ENCODE measurements at places on chromosomes 6 and 20.
A peak's percentile ranks its signal among the peaks of the same experiment; 100 is the strongest.

- DNase-seq: no peak
These were observed 15.0 kb upstream of the TFAP2A start for GRCh38 chr6:10429638-10430427.

- no peak for DNase-seq
These were observed 57.9 kb downstream of the SYNJ2 start for GRCh38 chr6:158039571-158040050.

DNA sequence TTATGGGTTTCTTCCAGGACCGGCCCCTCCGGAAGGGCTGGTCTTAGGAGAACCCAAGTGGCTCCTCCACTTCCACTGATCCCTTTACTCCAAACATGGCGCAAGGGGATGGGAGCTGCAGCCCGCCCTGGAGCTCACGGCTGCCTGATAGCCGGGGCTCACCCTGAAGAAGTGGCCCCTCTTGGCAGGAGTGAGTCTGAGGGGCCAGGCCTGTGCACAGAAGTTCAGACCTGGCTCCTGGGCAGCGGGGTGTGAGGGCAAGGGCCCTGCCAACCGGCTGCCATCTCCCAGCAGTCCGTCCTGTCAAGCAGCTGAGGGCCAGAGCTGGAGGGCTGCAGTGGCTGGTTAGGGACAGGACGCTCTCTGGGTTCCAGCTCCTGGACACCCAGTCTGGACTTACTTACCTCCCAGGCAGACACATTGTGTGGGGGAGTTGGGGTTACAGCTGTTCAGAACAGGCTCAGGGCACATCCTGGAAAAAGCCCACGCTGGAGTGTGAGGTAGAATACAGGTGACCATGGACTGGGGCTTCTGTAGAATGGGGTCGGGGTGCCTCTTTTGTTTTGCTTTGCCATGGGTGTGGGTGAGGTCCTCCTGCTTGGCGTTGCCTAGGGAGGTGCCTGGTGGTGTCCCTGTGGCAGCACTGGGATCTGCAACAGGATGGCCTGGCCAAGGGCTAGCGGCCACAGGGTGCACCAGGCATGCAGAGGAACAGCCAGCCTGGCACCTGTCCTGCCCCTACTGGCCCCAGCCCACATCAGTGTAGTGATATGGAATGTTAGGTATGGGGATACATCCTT lies 88.4 kb downstream of the ASXL1 start:
- DNase-seq: no peak

DNA sequence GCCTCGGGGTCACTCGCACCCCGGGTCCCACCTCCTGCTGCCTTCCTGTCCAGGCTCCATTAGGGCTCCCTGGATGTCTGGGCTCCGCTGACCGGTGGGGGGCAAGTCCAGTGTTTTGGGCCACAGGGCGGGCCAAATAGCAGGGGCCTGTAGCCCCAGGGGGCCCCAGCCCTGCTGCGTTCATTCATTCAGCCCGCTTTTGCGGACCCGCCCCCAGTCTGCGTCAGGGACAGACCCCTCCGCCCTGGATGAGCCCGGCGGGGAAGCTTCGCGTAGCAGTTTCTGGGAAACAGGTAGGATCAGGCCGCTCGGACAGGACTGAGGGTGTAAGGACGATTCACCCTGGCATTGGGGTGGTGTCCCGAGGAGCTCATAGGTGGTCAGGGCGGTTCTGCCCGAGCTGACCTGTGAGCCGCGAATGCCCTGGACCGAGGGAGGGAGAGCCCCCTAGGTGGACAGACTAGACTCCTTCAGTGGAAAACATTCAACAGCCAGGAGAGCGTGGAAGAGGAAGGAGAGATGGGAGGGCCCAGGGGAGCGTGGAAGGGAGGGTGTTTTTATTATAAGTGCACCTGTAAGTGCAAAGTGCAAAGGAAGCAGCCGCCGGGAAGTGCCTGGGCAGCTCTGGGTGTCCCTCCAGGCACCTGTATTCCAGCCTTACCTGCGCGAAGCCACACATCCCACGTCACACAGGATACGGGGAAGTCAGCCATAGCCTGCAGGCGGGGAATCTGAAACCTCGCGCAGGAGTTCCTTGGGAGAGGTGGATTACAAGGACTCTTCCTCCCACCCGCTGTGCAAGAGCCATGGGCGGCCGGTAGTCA lies 662 bp downstream of the ENTPD6 start:
- DNase-seq: peak; percentile 14

GRCh38 chr6:129515004-129515403 lies 195.0 kb downstream of the ARHGAP18 start:
- no peak for DNase-seq

DNA sequence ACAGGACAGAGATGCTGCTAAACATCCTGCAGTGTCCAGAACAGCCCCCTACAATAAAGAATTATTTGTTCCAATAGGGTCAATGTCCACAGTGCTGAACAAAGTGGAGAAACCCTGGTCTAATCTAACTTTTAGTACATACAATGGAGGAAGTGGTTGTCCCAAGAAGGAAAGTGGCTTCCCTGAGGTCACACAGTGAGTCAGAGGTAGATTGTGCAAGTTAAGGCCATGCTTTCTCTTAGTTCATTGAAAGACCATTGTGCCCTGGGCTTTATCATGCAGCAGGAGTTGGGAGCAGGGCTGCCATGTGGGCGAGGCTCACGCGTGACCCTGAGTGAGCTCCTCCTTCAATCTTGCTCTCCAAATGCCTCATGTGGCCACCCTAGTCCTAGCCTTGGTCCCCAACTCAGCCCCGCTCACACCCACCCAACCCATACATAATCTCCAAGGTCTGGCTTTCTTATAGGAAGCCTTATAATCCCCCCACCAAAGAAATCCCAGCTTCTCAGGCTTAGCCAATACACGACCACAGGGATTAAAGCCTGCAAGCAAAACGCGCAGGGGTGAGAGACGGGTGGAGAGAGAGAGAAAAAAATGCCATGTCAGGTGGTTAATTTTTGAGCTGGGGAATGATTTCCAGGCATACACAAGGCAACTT lies 19.9 kb downstream of the SLC13A3 start:
- no peak for DNase-seq

GRCh38 chr6:88825856-88826255 lies 137.6 kb downstream of the RNGTT start:
- no peak for DNase-seq

- no peak for DNase-seq
These were observed 10.0 kb downstream of the TXNDC5 start for GRCh38 chr6:7900621-7901020.

DNA sequence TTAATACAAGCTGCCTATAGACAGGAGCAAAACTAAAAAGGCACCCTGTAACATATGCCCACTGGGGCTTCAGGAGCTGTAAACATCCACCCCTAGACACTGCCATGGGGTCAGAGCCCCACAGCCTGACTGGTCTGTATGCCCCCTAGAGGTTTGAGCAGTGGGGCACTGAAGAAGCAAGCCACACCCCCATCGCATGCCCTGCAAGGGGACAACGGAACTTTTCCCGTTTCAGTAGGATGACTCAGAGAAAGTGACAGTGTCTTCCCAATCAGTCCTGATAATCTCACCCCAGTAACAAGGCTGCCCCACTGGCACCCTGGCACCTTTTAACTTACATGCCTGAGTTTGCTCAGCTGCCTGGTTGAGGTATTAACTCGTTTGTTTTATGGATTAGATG lies 35.9 kb downstream of the BEND3 start:
- DNase-seq: no peak

GRCh38 chr6:108947114-108947854 lies 99.1 kb downstream of the ARMC2 start:
- DNase-seq: no peak

GRCh38 chr6:43125119-43125518 lies 46.0 kb upstream of the SRF start:
- DNase-seq: no peak

Data from stimulated activated CD8-positive, alpha-beta memory T cell treated with anti-CD3 and anti-CD28 coated beads, Interleukin-2, amount 100 ng/mL, for 48 hours (primary cell).